GM06990 (cell line): ENCODE measurements at places on chromosomes 7 and 10.
A peak's percentile ranks its signal among the peaks of the same experiment; 100 is the strongest.

- DNase-seq, result no peak
These were observed 238.7 kb downstream of the RPS24 start for GRCh38 chr10:78272329-78272728.

- peak; percentile 11 for DNase-seq
These were observed 52.1 kb downstream of the TSPAN12 start for GRCh38 chr7:120805636-120806388.

- DNase-seq, result no peak
These were observed 154.8 kb downstream of the LRRC4 start for GRCh38 chr7:127876393-127876792.

GRCh38 chr7:73354196-73354595, 26.2 kb downstream of the FKBP6 start:
- no peak for DNase-seq

GRCh38 chr10:36676756-36677430, 448.5 kb upstream of the ANKRD30A start:
- no peak for DNase-seq

GRCh38 chr7:97011536-97012364, 6.4 kb downstream of the DLX6 start:
- DNase-seq, result no peak
